Left cardiac atrium (tissue), 4 donors: ENCODE measurements at places on chromosomes 7 and 10. TPM values are rescaled to one million over a fixed set of nuclear protein-coding genes. Genes with fewer than 3 reads are reported as not detected.

DNA sequence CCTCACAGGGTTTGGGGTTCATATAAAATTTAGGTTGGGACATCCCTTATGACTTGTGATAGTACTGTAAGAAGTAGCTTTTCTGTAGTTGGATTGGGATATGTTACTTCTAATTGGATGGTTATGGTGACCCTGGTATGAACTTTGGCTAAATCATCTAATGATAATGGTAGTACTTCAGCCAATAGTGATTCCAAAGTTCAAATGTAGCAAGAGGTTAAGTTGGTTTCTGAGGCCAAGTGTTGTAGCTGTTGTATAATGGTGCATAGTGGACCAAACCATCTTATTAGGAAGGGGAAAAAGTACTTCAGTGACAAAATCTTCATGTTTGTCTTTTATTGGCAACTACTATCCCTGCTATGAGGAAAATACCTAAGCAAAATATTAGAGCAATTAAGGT lies 542.1 kb upstream of the IGFBP3 start:
- DNase-seq: no peak

GRCh38 chr10:79379512-79380124 lies 32.3 kb downstream of the PPIF start:
- DNase-seq: peak; percentile 70

DNA sequence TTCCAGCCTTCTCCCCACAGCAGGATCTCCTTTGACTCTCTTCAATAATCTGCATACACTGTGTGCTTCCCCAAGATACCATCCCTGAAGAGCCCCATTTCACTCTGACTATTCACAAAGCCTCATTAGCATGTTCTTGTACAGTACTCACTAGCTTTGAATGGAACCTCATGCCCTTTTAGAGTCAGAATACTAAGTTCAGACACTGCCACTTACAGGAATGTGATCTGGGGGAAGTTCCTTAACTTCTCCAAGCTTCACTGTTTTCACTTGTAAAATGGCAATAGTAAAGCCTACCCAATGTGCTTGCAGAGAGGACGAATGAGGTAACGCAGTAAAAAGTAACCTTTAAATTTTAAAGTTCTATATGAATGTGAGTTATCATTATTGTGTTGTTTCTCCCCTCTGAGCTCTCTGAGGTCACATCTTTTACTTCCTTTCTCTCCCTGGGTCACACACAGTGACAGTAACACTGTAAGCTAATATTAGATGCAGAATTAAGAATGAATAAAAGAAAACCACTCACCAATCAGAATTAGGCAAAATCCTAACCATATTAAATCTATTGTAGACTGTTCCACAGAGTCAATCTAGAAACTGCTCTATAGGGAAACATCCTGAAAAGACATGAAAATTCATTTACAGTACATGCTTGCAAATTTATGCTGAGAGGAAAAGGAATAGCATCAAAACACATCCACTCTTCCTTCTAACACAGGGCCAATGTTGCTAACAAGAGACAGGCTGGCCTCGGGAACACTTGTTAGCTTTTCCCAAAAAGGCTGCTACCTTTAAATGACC lies 64.2 kb upstream of the IL6 start:
- DNase-seq: no peak

DNA sequence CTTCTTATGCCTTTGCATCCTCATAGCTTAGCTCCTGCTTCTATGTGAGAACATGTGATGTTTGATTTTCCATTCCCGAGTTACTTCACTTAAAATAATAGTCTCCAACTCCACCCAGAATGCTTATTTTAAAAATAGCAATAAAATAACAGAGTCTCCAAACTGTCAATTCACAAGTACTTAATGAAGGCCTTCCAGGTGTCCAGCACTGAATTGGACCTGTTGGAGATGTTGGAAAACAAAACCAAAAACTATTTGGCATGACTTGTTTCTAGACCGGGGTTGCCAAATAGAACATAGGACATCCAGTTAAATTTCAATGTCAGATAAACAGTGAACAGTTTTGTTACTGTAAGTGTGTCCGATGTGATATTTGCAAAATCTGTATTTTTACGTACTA lies 208.1 kb upstream of the DKK1 start:
- no peak for DNase-seq

GRCh38 chr10:129605986-129606518 lies 139.0 kb downstream of the MGMT start:
- no peak for DNase-seq

GRCh38 chr10:12543589-12543988 lies 194.2 kb downstream of the CAMK1D start:
- no peak for DNase-seq

GRCh38 chr7:124630395-124630794 lies 135.2 kb downstream of the GPR37 start:
- no peak for DNase-seq

TUBAL3 gene
- total RNA-seq: 0.21 TPM

NXPH1 gene
- not detected for total RNA-seq

AKR1E2 gene
- 8.4 TPM for total RNA-seq

SPDYE2B gene
- total RNA-seq: not detected
